ENCODE measurements at places on chromosomes 16 and 17.

DNA sequence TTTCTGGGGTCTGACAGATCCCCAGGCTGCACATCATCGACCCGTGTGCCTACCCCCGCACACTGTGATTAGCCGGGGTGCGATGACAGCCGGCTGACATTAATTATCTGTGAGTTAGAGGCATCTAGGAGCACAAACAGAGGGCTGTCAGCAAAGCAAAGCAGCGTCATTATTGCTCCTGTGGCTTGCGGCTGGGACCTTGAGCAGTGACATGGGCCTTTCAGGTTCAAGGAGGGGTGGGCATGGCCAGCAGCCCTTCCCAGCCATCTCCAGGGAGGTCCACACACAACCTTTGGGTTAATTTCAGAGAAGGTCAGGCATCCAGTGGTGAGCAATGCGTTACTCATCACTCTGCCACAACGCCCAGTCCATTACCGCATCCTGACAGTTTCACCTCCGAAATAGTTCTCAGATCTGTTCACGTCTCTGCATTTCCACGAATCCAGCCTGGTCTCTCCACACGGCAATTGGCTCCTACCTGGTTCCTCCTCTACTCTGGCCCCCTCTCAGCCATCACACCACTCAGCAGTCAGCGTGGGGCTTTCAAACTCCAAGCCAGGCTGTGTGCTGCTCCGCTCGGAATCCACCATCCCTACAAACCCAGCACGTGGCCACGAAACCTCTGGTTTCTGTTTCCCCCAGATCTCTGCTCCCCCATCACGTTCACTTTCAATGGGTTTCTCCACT is 249.7 kb upstream of the C16orf82 start:
- DNase-seq = peak; percentile 47

DNA sequence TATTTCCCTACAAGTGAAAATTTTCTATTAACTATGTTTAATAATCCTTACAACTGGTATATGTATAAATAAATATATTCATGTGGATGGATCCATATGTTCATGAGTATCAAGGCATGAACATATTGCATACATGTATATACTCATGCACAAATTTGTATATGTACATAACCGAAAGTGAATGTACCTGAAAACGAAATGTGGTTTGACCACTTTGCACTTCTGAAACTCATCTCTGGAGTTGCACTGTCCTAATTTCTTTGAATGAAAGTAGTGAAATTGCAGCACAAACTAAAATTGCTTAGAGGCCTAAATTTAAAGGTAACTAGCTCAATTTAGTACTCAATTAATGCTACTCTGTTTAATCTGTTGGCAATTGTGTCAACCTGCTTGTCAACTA is 27.4 kb upstream of the GNAO1 start:
- DNase-seq = no peak

- DNase-seq = no peak
Observed at GRCh38 chr16:23868136-23868535, 32.4 kb downstream of the PRKCB start.

DNA sequence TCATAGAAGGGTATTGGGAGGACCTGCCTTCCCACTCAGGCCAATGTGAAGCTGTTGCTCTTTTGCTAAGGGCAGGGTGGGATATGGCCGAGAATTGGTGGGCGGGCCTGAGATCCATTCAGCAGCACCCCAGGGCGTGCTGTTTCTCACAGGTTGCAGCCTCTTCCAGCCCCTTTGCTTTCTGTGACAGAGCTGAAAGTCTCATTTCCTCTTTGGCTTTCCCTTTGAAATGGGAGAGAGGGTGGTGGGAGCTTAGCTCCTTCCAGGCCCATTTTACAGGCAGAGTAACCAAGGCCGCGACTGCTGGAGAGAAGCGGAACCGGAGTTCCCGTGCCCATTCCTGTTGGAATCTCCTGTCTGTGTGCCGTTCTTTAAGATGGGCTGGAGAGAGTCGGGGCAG is 183.0 kb downstream of the RAB11FIP4 start:
- no peak for DNase-seq

GRCh38 chr16:67805718-67806427 is 487 bp downstream of the RANBP10 start:
- no peak for DNase-seq

GRCh38 chr16:68768771-68769170 is 31.7 kb downstream of the CDH1 start:
- no peak for DNase-seq

GRCh38 chr17:16465861-16466338 is 26.1 kb downstream of the LRRC75A start:
- DNase-seq = no peak

DNA sequence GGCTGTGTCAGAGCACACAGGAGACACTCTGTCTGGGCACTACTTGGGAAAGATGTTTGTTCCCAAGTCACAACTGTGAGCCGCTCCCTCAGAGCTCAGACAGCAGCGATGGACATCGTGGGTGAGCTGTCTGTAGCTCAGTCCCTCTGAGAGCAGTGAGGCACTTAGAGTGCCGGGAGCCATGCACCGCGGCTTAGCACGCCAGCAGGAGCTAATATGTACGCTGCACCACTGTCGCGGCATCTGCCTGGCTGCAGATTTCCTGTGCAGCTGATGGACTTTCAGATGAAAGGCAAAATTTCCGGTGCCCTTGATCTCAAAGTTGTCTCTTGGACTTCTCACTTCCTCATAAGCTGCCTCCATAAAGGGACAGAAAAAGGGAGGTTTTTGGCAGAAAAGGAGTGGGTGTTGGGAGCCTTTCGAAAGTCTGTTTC is 92.8 kb upstream of the ZNF469 start:
- DNase-seq = no peak

DNA sequence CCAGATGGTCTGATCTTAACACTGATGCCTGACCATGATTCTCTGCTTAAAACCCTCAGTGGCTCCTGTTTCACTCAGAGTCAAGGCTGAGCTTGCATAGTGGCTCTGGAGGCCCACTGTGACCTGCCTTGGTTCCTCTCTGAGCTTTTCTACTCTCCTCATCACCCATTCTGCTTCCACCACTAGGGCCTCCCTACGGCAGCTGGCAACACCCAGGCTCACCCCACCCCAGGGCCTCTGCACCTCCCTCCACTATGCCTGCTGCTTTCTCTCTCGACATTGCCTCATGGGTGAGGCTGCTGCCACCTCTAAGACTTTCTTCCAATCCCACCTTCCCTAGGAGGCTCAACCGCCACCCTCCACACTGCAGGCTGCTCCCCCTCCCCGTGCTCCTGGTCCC is 127.6 kb downstream of the IRX3 start:
- no peak for DNase-seq

GRCh38 chr16:73043828-73044467 is 4.0 kb downstream of the ZFHX3 start:
- DNase-seq = no peak

Data from H4 (cell line).